ENCODE measurements at places on chromosomes 5 and 9. TPM values are rescaled to one million over a fixed set of nuclear protein-coding genes. Genes with fewer than 3 reads are reported as not detected.

- DNase-seq, result no peak
Observed at GRCh38 chr9:28563291-28563934, 990.1 kb upstream of the C9orf72 start.

ELOVL7 gene
- 66.8 TPM for total RNA-seq

ZFR gene
- 58.2 TPM for total RNA-seq

DNA sequence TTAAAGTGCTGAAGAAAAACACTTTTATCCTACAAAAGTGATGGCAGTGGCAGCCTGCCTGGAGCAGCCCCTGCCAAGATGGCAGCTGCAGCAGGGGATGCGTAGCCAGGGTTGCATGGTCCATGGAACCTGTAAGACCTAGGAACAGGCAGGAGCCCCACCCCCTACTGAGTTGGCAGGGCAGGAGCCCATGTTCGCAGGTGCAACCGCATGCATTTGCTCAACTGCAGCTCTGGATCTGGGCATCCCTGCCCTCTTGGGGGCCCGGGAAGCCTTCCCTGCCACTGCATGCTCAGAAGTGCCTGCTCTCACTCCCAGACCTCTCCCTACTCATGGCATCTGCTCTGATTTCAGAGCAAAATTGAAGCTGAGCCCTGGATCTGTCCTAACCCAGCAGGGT is 779.6 kb downstream of the CDH18 start:
- DNase-seq, result no peak

DNA sequence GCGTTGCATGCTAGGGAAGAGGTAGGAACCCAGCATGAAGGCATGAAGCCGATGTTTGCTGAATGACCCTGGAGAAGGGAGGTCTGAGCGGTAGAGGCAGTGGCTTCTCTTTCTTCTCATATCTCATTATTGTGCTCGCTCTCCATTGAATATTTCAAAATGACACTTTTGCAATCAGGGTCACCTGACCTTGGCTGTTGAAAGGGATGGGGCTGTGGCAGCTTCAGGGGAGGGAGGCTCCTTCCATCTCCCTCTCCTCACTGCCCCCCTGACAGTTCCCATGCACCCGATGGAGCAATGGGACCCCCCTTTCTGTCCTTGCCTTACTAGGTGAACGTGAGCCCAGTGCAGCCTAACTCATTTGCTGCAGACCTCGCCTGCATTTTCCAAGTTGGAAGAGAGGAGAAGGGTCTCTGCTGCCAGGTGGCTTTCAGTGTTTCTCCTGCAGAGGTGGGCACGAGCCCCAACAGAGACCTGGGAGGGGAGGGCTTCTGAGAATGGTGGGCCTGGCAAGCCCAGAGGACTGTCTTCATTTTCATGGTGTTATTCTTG is 17.9 kb downstream of the STC2 start:
- DNase-seq, result no peak

SPEF2 gene
- 11.5 TPM for total RNA-seq

SH3TC2 gene
- 2.7 TPM for total RNA-seq

PRDM9 gene
- not detected for total RNA-seq

DNA sequence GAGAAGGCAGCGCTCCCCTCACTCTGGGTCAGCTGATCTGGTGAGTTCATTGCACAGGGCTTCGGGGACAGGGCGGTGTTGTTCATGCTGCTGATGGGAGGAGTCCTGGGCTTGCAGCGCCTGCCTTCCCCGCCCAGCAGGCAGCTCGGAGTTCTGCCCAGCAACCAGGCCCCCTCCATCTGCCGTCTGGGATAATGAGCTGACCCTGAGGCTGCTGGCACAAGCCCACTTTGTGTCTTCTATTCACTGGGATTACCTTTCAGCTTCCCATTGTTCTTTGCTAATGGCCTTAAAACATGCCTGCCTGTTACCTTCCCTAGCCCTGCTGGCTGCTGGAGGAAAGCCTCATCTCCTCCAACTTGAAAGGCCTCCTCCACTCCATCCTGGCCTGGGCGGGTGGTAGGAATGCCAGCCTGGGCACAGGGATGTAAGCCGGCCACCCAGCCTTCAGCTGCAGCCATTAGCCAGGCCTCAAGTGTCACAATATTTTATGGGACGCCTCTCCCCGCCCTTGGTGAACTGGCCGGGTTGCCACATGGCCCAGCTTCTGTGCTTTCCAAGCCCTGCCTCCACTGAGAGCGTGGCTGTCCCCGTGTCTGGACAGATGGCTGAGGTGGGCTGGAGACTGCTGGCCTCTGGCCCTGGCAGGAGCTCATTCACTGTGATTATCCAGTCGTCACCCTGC is 70.4 kb downstream of the GADD45G start:
- DNase-seq, result no peak

Measured in mucosa of gallbladder (tissue), 1 donor.